Hepatic stellate cell (primary cell): ENCODE measurements at places on chromosomes 5 and 9.

DNA sequence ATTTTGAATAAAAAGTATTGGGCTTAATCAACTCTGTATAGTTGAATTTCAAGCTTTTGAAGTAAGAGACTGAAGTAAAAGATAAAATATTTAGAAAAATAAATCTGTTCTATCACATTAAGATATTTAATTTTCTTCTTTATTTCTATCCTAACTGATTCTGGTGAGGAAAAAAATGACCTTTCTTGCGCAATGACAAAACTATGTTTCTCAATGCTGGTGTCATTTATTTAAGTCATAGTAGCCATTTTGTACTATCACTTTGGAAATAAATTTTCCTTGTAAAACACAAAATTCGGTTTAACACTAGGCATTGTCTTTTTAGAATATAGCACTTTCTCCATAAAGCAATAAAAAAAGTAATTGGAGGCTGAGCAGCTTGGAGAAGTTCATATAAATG is 728.0 kb downstream of the CDH9 start:
- DNase-seq: no peak

- DNase-seq: no peak
These were observed 212.5 kb downstream of the DEPDC1B start for GRCh38 chr5:60487476-60487875.

DNA sequence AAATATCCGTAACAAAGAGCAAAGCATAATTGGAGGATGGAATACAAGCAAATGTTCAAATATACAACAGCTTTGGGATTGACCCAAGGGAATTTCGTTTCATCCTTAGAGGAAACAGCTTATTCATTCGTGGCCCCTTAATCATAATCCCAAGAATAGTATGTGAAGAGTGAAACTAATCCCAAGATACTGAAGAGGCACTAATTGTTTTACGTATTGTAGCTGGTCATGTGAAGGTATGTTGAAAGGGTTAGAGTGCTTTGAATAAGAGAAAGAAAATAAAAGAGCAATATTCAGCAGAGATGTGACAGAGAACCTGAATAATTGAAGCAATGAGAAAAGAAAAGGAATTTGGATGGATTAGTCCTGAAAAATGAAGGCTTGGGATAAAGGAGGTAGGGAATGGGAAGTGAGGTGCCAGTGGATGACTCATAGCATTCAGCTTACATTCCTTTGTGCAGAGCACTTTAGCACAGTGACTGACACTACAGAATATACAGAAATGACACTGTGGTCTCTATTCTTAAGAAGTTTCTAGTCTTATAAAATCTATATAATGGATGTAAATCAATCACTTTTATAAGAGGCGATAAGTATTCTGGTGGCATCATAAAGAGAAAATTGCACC is 221.9 kb downstream of the TLR4 start:
- DNase-seq: no peak

GRCh38 chr5:98825582-98826375 is 52.3 kb downstream of the RGMB start:
- no peak for DNase-seq

DNA sequence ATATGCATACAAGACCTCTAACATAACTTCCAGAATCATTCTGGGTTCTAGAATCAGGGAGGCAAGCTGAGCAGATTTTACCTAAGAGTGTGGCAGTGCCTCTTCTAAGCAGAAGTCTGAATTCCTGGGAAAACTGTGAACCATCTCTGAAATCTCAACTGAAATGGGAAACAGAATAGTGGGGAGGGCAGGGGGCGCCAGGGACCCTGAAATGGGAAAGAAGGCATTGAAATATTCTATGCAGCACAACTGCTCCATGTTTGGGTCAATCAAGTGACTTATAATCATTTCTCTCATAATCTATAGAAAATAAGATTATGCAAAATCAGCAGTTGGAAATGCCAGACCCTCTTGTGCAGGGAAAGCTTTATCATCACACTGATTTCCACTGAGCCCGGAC is 156.1 kb downstream of the EBF1 start:
- no peak for DNase-seq

- no peak for DNase-seq
These were observed 92.7 kb upstream of the RUSC2 start for GRCh38 chr9:35397216-35397698.

DNA sequence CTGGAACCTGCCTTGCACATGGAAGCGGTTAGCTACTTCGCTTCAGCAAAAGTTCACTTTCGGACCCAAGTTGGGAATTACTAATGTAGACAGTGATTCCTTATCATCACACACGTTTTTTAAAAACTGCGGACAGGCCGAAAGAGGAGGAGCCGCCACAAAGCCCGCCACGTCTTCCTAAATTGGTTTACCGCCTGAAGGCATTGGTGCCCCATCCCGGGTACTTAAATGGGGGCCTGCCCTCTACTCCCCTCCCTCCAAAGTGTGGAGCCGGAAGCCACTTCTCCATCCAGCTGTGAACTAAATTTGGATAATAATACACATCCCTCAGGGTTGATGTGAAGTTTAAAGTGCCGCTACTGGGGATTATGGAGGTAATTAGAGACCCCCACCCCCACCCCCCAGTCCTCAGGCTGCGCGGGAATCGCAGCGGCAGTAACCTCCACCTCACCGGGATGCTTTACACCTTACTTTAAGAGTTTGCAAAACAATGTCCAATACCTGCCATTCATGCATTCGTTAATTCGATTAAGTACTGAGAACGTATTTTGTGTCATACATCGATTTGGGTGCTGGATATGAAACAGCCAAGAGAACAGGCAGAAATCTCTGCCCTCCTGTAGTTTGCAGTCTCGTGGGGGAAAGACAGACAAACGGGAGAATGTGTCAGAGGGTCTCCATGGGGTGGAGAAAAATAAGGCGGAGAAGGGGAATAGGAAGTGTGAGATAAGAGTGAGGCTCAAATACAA is 937 bp upstream of the MACROH2A1 start:
- no peak for DNase-seq
